Stimulated activated CD4-positive, alpha-beta T cell treated with anti-CD3 and anti-CD28 coated beads, TNF-alpha, amount 100 ng/mL, for 1 hour (primary cell): ENCODE measurements at places on chromosomes 5 and 9.

- DNase-seq, result no peak
Measured at GRCh38 chr5:177310332-177310731, 1.4 kb downstream of the MXD3 start.

- DNase-seq, result no peak
Measured at GRCh38 chr5:120236360-120236759, 227.7 kb upstream of the PRR16 start.

DNA sequence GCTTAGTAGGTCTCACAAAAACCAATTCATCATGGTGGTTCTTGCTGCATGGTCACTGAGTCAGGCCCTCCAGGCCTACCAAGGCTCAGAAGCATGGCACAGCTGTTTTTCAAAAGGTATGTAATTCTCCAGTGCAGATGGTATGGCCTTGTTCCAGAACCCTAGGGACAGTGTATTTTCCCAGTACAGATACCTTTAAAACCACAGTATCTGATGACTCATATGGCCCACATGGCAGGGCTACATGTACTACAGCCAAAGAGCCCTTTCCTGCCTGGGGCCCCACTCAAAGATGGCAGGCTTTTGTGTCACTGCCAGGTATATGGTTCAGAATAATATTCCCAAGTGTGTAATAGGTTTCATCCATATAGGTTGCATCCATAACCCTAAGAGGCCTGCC lies 16.5 kb downstream of the CSF2 start:
- DNase-seq, result no peak

DNA sequence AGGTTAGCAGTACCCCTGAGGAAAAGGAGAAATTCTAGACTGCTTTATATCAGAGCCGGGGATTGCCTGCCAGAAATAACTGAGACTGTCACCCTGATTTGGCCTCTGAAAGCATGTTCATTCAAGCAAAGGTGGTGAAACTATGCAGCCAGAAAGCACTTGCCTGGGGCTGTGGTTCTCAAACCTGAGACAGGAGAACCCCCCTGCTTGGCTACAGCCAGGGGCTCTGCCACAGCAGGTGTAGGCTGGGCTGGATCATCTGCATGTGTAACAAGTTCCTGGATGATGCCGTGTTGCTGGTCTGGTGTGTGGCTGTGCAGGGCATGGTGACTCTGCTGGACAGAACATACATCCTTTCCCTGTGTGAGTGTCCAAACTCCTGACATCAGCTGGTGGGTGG lies 157.8 kb downstream of the NXNL2 start:
- DNase-seq, result no peak

GRCh38 chr5:178340187-178340586 lies 107.6 kb upstream of the PHYKPL start:
- DNase-seq, result no peak

GRCh38 chr9:98580956-98581355 lies 127.8 kb downstream of the GABBR2 start:
- no peak for DNase-seq

DNA sequence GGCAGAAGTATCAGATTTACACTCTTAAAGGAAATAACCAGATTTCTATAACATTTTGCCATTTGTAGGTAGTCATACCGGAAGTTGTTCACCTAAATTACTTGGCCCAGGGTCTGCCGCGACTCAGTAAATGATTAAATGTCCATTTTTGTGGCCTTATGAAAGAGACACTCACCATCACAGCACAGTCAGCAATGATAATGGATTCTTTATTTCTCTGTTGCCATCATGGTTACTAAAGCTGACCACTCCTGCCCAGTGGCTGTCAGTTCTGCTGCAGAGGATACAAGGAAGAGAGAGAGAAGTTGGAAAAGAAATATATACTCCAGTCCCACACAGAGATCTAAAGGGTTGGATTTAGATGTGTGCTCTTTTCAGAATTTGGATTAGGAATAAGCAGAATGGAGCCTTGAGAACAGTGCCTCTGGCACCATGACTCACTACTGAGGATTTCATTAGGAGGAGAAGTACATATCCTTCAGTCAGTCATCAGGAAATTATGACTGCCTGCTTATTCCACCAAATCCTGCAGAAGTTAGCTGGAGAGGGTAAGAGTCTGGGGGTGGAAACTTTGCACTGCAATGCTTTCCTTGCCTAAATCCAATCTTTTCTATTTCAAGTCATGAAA lies 72.8 kb upstream of the EFNA5 start:
- DNase-seq, result no peak

- no peak for DNase-seq
Measured at GRCh38 chr5:65961633-65962032, 35.3 kb downstream of the ERBIN start.

DNA sequence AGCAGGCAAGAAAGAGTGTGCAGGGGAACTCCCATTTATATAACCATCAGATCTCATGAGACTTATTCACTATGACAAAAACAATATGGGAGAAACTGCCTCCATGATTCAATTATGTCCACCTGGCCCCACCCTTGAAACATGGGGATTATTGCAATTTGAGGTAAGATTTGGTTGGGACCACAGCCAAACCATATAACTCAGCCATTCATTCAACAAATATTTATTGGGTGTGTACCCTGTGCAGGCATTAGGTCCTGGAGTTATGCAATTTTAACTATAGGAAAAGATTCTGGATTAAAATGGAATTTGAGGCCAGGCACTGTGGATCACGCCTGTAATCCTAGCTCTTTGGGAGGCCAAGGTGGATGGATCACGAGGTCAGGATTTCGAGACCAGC lies 124.2 kb upstream of the GAS1 start:
- no peak for DNase-seq

GRCh38 chr5:50292735-50293394 lies 148.2 kb downstream of the EMB start:
- no peak for DNase-seq

DNA sequence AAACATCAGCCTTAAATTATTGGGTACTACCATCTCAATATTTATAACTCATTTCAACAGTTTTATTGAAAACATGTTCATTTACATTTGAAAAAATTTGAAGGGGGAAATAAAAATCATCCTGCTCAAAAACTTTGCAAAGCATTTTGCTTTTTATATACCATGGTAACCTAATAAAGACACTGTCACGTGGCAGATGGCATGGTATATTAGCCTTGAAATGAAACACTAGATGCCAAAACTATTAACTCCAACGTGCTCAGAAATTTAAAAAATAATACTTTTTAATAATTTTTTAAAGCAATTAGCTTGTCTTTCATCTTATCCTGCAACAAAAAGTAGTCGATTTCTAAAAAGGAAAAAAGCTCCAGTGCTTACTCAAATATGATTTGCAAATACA lies 88.6 kb upstream of the NFIB start:
- no peak for DNase-seq

DNA sequence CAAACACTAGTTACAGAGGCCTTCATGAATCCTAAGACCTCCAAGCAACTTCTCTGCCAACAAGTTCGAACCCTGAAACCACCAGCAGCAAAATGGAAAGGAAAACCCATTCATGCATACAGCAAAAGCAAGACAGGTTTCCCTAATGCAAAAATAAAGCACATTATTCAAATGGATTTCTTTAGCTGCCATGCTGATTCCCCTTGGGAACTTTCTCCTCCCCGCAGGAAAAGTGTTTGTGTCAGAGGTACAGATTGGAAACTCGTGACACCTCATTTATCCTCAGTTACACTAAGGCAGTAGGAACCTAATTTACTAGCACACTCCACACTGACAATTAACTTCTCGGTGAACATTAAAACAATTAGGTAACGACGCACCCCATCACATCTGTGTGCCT lies 63.4 kb downstream of the TLE1 start:
- no peak for DNase-seq

DNA sequence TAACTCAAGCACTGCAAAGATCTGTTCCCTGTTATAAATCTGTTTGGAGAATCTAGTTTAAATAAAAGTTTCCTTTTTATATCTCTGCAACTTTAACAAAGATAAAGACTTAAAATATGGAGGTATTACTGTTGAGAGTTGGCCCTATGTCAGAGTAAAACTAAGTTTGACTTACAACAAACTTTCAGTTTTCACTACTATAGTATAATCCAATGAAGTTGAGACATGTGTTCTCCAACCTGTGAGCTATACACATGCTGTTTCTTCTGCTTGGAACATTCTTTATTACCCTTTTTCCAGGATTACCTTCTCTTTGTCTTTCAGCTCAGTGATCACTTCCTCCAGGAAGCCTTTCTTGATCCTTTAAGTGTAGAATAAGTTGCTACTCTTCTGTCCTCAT lies 1109.3 kb downstream of the MAT2B start:
- DNase-seq, result no peak

DNA sequence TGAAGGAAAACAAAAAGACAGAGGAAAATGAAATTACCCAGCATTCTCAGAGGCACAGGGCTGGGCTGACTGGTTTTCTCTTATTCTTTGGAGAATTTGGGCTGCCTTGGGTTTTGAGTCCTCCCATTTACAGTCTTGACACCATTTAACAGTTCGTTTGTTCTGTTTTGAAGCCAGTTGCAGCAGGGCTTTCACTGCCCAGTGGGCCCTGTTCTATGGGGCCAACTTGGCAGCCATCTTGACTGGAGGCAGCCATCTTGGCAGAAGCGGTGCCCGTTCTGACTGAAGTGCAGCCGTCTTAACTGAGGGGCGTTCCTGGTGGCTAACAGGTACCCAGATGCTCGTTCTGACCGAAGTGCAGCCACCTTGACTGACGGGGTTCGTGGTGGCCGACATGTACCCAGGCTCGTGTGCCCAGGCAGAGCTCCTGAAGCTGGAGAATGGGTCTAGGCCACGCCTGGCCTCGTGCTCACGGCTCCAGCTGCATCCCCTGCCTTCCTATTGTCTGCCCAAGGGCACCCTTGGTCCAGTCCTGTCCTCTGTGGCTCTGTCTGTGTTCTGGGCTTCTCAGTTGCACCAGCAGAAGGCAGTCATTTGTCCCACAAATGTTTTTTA lies 164.4 kb downstream of the GAPVD1 start:
- DNase-seq, result no peak

DNA sequence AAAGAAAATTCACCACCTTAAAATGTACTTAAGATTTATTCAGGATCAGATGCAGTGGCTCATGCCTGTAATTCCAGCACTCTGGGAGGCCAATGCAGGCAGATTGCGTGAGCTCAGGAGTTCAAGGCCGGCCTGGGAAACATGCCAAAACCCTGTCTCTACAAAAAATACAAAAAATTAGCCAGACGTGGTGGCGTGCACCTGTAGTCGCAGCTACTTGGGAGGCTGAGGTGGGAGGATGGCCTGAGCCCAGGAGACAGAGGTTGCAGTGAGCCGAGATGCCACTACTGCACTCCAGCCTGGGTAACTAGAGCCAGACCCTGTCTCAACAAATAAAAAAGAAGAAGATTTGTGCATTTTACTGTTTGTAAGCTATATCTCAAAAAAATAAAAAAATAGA lies 34.7 kb upstream of the GFPT2 start:
- DNase-seq, result no peak

DNA sequence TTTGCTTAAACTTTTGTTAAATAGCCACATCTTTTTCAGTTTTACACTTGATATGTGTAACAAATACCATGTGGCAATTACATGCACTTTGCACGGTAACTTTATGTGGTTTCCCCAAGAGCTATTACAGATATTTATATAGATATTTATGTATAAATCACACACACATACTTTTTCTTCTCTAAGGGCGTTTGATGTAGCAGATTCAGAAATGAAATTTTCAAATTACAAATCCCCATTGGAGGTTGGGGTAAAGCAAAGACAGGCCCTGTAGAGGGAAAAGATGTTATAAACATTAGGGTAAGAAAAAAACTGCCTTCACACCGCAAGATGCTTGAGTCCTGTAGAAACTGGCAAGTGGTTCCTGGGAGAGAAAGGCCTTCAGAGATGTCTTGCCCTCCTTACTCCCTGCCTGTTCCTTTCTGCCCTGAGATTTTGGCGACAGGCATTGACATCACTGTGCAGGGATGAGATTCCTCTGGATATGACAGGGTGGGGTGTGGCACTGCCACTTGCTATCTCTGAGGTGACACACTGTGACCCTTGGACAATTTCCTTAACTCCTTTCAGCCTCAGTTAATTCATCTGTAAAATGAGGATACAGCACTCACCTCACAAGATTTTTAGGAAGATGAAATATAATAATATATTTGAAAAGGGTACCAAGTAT lies 177.9 kb upstream of the TUT7 start:
- no peak for DNase-seq

DNA sequence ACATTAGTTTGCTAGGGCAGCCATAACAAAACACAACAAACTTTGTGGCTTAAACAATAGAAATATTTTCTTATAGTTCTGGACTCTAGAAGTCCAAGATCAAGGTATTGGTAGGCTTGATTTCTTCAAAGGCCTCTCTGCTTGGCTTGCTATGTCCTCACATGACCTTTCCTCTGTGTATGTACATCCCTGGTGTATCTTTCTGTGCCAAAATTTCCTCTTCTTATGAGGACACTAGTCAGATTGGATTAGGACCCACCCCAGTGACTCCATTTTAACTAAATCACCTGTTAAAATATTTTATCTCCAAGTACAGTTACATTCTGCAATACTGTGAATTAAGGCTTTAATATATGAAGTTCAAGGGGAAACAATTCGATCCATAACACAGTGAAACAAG lies 168.9 kb upstream of the CCNH start:
- DNase-seq, result no peak
